ENCODE measurements at places on chromosomes 6 and 20.
A peak's percentile ranks its signal among the peaks of the same experiment; 100 is the strongest.

- no peak for DNase-seq
These were observed 4.9 kb downstream of the CHD6 start for GRCh38 chr20:41613321-41613720.

DNA sequence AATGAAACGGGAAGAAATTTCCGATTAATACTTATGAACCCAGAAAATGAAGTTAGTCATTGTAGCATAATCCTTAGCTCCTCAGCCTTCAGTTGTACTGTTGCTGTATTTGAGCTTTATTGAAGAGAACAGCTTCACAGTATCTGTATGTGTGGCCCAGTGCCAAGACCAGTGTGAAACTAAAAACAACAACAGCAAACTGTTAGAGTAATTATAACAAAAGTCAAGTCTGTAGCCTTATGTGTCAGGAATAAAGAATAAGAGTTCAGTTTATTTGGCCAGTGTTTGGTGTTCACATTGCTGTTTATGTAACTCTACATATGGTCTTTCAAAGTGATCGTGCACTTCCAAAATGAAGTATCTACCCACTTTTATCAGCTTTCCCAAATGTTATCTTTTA lies 70.9 kb downstream of the ARID1B start:
- DNase-seq, result peak; percentile 56

DNA sequence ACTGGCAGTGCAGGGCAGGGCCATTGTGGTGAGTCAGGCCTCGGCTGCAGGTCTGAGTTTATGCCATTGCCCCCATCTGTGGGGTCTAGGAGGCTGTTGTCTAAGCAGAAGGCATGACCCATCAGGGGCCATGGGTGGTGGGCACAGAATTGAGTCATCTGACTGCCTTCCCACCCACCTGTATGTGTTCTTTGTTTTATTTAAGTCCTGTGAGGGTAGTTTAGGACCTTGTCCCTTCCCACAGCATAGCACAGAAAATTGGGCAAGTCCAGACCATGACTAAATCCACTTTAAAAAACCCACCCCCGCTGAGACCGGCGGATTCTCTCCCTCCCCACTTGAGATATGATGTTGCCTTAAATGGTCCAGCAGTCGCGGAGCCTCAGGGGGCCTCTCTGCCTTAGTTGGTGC lies 40.3 kb downstream of the ERMARD start:
- no peak for DNase-seq

DNA sequence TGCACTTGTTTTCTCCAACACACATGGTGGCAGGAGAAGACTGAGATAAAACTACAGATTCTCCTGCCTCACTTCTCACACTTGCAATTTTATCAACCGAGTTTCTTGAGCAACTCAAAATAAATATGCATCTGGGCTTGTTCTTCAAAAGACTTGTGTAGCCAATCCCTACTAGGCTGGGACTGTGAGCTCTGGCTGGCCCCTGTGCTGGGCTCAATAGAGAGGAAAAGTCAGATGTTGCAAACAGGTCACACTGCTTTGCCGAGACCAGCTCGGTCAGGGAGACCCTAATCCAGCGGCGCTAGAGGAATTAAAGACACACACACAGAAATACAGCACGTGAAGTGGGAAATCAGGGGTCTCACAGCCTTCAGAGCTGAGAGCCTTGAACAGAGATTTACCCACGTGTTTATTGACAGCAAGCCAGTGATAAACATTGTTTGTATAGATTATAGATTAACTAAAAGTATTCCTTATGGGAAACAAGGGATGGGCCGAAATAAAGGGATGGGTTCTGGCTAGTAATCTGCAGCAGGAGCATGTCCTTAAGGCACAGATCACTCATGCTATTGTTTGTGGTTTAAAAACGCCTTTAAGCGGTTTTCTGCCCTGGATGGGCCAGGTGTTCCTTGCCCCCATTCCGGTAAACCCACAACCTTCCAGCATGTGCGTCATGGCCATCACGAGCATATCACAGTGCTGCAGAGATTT lies 32.7 kb downstream of the FAM50B start:
- no peak for DNase-seq

GRCh38 chr6:111759331-111759835 lies 113.9 kb downstream of the FYN start:
- DNase-seq, result no peak

DNA sequence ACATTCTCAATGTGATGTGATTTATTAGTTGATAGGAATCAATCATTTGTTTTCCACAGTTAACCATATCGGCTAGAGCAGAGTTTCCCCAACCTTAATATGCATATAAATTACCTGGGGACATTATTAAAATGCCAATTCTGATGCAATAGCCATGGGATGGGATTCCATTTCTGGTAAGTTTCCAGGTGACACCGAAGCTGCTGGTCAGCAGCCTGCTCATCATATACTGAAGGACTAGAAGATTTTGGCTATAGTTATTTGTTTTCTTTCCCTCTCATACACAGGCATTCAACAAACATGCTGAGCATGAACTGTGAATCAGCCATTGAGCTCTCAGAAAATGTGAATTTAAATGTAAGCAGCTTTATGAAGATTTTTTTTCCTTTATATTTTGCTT lies 35.8 kb downstream of the FBXO5 start:
- no peak for DNase-seq

DNA sequence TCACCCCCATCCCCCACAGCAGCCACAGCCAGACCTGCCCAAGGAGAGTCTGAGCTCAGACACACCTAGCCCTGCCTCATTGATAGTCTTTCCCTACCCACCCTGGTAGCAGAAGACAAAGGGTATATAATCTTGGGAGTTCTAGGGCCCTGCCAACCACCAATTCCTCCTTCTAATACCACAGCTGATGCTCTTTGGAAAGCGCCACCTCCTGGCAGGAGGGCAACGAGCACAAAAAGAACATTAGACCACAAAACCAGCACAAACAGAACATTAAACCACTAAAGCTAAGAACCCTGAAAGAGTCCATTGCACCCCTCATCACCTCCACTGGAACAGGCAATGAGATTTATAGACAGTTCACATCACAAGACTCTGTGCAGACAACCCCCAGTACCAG lies 195.8 kb upstream of the FUT9 start:
- DNase-seq, result no peak

DNA sequence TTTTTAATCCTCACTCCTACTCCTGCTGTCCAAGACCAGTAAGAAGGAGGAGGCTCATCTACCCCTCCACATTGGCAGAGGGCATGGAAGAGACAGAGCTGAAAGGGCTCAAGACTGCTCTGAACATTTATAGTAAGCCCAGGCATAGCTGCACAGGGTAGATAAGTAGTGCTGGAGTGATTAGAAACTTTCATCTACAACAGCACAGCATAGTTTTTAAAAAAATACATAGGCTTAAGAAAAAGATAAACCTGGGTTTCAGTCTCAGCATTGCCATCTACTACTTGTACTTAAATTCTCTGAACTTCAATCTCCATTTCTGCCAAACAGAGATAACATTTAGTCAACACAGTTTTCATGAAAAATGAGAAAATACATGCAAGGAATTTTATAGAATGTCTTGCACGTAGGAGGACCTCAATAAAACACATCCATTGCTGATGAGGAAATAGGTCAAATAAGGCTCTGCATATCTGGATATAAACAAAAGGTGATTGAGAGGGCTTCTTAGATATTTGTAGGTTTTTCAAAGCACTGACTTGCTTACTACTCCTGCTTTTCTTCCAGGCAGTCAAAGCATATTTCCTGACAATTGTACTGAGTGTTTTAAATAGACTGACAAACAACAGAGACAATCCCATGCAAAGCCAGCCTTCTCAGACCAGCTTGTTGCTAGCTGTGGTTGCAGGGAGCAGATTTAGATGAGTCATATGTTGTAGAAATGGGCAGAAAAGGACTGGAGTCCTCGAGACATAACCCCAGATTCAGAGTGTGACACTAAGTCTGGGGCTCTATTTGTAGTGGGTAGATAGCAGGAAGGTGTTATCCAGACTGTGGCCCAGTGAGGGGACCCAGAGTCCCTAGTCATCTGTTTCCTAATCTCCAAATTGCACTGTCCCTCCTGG lies 107.4 kb upstream of the TAB2 start:
- DNase-seq, result no peak

GRCh38 chr6:3367630-3368029 lies 89.2 kb downstream of the SLC22A23 start:
- no peak for DNase-seq

DNA sequence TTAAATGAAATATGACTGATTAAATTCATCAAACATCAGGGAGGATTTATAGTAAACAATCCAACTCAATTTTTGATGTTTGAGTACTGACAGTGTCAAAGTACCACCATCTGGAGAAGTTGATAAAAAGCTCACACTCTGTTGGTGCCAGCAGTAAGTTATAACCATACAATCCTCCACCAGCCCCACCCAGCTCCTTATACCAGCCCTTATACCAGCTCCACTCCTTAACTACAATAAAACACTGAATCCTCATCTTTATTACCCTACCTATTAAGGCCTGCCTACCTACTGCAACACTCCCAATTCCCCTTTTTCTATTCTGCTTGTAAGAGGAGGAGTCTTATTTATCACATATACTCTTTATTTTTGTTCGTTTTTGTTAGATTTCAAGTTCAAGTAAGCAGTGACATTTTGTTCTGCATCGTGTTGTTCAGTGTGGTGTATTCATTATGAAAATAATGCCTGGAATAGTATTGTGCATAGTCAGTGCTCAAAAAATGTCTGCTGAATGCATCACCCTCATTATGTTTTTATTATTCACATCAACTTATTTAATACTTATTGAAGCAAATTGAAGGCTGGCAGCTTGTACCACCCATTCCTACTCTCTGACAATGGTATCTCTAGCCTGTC lies 954.7 kb upstream of the ADGRB3 start:
- DNase-seq, result no peak

GRCh38 chr20:44036441-44036840 lies 121.8 kb downstream of the TOX2 start:
- no peak for DNase-seq

DNA sequence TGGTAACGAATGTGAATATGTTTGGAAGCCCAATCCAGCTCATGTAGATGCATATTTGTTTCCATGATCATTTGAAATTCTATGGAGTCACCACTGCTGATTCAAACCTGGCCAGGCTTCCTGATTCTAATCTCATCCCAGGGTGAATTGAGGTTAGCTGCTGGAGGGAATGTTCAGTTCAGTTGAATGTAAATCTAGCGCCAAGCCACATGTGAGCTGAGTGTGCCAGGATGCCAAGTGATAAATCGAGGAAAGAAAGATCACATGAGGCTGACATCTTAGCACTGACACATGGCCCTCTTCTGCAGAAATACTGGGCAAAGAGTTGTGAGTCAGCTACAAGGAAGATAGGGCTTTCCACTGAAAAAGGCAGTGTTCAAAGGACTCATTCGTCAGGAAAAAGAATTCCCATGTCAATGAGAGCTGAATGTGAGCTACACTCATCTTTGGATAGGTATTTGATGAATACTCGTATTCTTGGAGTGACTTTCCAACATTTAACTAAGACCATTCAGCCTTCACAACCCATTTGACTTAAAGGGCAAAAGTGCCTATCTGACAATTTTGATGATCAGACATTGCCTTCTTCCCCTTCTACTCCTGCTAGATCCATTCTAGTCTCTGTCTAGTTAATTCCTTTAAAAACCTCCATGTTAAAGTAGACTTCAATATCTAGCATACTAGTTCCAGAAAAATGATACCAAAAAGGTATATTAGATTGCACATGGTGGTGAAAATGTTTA lies 172.1 kb downstream of the MTFR2 start:
- DNase-seq, result peak; percentile 90

- no peak for DNase-seq
These were observed 31.5 kb upstream of the POLR1H start for GRCh38 chr6:30029588-30029987.

DNA sequence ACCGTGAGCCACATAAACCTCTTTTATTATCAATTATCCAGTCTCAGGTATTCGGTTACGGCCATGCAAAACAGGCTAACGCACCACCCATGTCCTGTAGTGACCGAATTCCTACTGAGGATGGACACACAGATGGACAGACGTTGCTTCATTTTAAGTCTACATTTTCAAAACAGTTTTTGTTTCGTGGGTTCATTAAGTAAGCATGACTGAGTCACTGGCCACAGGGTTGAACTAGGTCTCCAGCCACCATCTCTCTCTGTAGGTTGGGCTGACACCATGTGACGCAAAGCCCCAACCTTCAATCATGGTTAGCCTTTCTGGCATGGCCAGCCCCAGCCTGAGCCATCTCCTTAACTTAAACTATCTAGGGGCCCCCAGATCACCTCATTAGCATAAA lies 110.0 kb upstream of the SLC22A23 start:
- no peak for DNase-seq

DNA sequence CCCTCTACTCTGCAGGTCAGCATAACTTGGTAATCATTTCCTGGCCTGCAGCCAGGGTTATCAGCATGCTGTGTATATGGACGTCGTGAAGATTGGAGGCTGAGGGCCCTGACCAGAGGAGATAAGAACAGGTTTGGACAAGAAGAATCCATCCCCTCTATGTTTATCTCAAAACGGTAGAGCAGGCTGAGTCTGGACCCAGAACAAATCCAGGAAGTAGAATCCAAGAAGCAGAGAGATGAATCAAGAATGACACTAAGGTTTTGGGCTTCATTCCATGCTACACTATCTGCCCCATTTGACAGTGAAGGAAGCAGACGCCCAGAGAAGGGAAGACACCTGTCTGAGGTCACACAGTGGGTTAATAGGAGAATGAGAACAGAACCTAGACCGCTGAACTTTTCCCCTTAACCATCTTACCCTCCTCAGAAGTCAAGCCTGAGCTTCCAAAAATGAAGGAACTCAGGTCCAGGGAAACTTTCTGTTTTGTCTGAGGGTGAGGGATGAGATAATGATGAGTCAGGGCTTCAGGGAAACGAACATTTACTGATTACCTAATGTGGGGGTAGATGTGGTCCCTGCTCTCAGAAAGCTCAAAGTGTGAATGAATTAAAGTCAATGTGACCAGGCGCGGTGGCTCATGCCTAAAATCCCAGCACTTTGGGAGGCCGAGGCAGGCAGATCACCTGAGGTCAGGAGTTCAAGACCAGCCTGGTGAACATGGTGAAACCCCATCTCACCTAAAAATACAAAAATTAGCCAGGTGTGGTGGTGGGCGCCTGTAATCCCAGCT lies 9.4 kb upstream of the COMMD7 start:
- no peak for DNase-seq

DNA sequence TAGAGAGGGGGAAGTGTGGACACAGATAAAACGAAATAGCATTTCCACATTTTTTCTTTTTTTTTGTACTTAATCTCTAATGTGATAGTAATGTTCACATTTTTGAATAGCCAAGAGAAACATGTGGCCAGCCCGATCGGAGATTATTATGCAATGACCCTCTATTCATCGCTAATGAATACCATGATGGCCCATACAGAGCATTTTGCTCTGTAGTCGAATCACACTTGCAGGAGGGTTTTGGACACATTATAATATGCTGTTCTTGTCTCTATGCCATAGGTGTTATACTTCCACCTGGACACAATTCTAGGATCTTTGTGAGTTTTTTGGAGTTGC lies 60.1 kb downstream of the MTHFD1L start:
- no peak for DNase-seq

DNA sequence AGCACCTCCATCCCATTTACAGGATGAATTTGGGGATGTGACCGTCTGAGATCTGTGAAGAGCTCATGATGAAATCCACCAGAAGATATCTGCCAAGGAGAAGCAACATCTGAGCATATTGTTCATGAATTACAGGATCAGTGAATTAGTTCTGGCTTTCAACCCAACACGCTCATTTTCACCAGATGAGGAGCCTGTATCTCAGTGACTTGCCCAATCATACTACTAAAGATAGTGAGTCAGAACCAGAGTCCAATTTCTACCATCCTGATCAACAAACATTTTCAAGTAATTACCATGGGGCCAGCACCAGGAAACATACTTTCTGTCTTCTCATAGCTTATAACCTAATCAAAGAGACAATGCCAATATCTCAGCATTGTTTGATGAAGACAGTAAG lies 116.6 kb downstream of the ZDHHC14 start:
- no peak for DNase-seq
